HCT116 (cell line): ENCODE measurements at places on chromosomes 7 and 10.

DNA sequence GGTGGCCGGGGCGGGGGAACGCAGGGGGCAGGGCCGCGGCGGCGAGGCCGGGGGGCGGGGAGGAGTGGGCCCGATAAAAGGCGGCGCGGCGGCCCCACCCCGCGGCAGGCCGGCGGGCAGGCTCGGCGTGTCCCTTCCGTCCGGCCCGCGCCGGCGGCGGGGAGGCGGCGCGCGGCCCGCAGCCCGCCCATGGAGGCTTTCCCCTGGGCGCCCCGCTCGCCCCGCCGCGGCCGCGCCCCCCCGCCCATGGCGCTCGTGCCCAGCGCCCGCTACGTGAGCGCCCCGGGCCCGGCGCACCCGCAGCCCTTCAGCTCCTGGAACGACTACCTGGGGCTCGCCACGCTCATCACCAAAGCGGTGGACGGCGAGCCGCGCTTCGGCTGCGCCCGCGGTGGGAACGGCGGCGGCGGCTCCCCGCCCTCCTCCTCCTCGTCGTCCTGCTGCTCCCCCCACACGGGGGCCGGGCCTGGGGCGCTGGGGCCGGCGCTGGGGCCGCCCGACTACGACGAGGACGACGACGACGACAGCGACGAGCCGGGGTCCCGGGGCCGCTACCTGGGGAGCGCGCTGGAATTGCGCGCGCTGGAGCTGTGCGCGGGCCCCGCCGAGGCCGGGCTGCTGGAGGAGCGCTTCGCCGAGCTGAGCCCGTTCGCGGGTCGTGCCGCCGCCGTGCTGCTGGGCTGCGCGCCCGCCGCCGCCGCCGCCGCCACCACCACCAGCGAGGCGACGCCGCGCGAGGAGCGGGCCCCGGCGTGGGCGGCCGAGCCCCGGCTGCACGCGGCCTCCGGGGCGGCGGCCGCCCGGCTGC, at the start of gene NANOS1:
TSS of gene NANOS1 (plus strand) at position 102 of the 808 bp plus-strand sequence. CDS start at position 190, 88 bp downstream.
- DNase-seq = no peak

- peak; percentile 18 for DNase-seq
Measured at GRCh38 chr10:130190055-130190736, 54.0 kb downstream of the GLRX3 start.

- no peak for DNase-seq
Measured at GRCh38 chr10:77675347-77675746, 37.7 kb upstream of the KCNMA1 start.

- no peak for DNase-seq
Measured at GRCh38 chr7:155590215-155591018, 44.1 kb upstream of the CNPY1 start.

- no peak for DNase-seq
Measured at GRCh38 chr10:17122052-17122451, 7.6 kb downstream of the CUBN start.

DNA sequence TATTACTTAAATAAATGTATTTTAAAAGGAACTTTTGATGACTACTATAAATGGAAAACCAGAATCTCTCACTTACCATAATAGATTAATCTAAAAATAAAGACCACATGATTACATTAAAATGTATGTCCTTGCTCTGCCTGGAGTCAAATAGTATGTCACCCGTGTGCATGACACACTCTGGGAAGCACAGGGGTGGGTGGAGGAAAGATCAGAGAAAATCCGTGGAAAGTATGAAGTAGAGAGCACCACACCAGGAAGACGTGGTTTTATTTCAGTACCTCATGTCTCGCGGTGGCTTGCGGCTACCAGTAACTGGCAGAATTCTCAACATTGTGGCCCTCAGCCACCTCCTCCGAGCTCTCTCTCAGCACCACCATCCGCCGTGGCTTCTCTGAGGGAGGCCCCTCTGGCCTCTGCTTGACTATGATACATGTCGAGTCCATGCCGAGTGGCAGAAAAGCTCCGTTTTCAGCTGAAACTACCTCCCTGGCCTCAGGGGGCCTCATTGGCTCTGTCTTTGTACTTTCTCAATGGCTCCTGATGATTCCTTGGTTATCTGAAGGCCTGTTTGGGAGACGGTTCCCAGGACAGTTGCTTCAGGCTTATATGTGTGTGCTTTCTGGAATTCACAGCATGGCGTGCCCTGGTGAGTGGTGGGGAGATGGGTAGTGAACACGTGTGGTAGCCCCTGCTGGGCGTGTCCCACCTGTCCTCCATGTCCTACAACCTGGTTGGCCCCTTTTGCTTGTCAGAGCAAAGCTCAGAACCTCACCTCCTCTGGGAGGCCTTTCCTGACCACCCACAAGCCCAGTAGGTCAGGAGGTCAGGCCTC, 49.8 kb downstream of the LHPP start:
- no peak for DNase-seq
